ENCODE measurements at places on chromosomes 11 and 22.
A peak's percentile ranks its signal among the peaks of the same experiment; 100 is the strongest.

DNA sequence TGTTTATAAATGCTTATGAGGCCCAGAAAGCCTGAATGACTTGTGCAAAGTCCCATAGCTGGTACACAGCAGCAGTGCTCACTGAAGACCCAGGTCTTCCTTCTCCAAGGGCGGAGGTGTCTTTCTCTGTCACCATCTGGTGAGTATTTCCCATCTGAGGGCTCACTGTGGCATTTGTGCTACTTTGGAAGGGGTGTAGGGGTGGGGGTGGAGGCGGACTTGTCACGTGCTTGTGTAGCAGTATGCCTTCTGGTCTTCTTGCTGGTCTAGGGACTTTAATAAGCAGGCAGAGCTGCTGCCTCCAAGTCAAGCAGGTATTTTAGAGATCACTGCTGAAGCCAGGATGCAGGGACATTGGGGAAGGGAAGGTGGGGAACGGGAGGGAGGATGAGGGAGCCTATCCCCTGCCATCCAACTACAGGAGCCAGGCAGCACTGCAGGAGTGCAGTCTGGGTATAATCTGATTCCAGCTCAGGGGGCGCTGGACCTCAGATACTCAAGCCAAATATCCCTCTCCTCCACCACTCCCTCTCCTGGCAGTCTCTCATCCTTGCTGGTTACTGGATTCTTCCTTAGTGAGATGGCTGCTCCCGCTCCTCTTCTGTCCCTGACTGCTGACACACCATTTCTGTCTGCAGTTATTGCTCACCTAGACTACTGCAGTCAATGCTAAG is 3.4 kb downstream of the ABCC8 start:
- no peak for DNase-seq

GRCh38 chr11:78838417-78838816 is 263.8 kb upstream of the NARS2 start:
- no peak for DNase-seq

DNA sequence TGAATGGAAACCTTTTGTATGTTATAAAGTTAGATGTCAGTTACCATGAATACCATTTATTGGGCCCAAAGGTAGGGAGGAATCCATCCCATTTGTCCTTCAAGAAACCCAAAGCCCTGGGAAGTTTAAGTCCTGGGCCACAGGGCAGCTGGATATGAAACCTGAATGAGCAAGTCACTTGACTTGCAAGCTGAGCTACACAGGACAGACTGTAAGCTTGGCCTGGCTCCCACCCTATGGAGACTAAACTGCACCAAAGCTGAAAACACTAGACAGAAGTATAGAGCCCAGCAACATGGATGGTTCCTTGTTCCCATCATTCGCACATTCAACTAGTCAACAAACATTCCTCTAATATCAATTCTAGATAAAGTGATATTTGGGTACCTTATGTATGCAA is 71.3 kb downstream of the KCNC1 start:
- no peak for DNase-seq

- no peak for DNase-seq
Measured at GRCh38 chr11:129580278-129580677, 204.6 kb downstream of the BARX2 start.

GRCh38 chr11:96096360-96096759 is 172.5 kb upstream of the MTMR2 start:
- no peak for DNase-seq

DNA sequence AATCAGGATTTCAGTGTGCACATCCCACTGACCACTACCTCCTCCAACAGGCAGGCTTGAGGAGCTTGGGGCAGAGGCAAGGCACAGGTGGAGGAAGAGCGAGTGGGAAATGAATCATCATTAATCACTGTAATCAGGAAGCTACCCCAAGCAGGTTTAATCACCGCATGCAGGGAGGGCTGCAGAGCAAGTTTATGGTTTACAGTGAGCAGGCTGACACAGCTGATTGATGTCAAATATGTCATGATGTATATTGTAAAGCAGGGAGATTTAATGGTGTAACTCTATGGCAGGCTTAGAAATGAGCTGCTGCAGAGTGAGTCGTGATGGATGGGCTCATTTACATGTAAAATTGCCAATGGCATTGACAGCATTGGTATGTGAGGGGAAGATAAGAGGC is 441.0 kb downstream of the NTM start:
- DNase-seq: no peak

GRCh38 chr11:56883371-56883987 is 105.2 kb upstream of the OR5AK2 start:
- DNase-seq: no peak

GRCh38 chr11:47603295-47603694 is 9.1 kb upstream of the C1QTNF4 start:
- DNase-seq: no peak

DNA sequence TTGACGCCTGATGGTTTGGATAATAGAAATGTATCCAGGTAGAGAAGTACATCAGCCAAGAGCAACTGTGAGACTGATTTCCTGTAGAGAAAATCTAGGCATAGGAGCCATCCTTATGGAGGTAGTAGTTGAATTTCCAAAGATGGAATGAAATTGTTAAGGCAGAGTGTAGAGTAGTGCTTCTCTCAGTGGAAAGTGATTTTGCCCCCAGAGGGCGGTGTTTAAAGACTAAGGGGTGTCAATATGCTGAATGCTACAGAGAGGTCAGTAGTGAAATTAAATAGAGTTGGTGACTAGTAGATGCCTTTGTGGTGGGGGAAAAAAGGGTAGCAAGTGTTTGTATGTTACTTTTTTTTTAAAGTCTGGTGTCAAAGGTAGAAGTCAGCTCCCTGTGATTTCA is 54.5 kb downstream of the TRIM44 start:
- DNase-seq: no peak

DNA sequence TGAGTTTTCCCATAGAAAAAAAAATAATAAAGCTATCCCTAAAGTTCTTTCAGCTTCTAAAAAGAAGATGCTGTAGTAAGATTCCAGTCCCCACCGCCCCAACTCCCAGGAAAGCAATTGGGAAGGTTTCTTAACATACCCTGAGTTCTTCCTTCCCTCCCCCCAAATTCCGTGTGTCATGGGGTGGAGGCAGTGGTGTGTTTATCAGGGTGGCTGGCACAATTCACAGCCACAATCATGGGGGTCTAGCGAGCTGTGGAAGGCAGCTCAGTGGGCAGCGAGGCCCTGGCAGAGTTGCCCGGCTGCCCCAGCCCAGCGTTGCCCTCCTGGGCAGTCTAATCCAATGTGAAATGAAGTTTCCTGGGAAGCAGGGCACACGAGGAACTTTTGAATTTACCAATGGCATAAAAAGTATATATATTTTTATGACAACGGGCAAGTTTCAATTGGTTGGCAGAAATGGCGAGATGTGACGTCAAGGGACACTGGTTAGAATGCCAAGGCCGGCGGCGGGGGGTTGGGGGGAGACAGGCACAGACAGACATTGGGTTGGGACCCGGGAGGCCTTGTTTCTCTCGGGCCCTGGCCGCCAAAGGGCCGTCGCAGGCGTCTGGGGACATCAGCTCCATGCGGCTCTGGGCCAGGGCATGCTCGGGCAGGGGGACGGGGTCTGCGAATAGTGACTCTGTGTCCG is 80.7 kb upstream of the PPARA start:
- peak; percentile 89 for DNase-seq

- DNase-seq: no peak
Measured at GRCh38 chr11:75792127-75792731, 22.8 kb upstream of the UVRAG start.

GRCh38 chr22:20259327-20259688 is 8.8 kb downstream of the RTN4R start:
- DNase-seq: no peak

GRCh38 chr11:5992604-5993251 is 5.9 kb upstream of the OR52L1 start:
- DNase-seq: no peak

GRCh38 chr22:45562537-45563361 is 60.1 kb downstream of the FBLN1 start:
- DNase-seq: no peak

DNA sequence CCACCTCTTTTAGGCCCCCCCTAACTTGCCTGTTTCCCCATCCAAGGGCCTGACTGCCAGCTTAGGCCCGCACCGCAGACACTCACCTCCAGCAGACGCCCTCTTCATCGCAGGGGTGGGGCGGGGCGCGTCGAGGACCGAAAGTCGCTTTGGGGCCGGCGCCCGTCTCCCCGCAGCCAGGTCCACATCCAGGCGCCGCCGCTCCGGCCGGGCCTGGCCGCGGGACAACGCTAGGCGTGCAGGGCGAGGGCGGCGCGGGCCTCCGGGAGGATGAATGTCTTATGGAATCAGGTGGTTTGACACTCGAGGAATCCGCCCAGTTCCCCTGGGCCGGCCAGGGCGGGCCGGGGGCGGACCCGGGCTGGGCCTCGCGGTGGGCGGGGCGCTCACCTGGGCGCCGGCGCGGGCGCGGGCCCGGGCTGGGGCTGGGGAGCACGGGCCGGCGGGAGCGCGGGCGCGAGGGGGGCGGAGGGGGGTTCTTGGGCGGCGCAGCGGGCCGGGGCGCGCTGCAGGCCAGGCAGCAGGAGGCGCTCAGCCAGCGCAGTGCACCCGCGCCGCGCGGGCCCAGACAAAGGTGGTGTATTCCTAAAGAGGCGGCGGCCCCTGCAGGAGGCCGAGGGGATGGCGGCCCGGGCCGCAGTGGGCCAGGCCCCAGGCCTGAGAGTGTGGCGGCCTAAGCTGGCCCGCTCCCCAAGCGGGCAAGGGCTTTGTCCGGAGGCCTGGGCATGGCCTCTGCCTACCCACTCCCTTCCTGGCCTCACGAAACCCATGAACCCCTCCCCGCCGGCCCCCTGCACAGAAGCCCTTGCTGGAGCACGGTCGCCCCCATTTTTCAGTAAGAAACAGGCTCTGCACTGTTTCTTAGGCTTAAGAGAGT is 177.6 kb downstream of the IGLL1 start:
- peak; percentile 61 for DNase-seq

GRCh38 chr11:118417801-118418200 is 16.4 kb downstream of the ATP5MG start:
- DNase-seq: no peak

DNA sequence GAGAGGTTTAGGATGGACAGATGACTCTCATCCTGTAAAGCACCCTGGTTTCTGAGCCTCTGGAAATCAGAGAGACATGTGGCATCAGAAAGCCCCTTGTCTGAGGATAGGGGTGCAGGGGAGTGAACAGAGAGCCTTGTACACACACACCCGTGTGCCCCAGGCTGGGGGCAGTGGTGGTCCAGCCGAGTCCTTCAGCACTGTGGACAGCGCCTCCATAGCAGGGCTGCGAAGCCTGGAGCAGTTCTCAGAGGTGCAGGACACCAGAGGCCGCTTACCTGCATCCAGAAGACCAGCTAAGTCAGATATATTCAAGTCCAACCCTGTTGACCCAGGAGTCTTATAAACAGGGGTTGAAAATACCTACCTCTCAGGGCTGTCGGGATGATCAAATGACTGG is 11.5 kb upstream of the IGSF9B start:
- no peak for DNase-seq

- DNase-seq: no peak
Measured at GRCh38 chr22:23756891-23757290, 2.7 kb upstream of the VPREB3 start.

- peak; percentile 72 for DNase-seq
Measured at GRCh38 chr22:23237201-23237798, 57.0 kb downstream of the BCR start.

DNA sequence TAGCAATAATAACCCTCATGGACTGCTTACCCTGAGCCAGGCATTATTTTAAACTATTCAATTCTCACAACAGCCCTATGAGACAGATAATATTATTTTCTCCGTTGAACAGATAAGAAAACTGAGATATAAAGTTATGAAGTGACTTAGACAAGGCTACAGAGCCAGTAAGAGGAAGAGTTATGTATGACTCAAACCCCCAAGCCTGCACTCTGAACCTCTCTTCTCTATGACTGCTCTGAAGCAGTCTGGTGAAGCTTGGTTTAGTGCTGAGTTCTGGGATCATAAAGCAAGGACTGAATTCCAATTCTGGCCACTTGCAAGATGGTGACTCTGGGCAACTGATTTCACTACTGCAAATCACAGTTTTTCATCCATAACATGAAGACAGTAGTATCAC is 34.5 kb downstream of the TNKS1BP1 start:
- DNase-seq: no peak

DNA sequence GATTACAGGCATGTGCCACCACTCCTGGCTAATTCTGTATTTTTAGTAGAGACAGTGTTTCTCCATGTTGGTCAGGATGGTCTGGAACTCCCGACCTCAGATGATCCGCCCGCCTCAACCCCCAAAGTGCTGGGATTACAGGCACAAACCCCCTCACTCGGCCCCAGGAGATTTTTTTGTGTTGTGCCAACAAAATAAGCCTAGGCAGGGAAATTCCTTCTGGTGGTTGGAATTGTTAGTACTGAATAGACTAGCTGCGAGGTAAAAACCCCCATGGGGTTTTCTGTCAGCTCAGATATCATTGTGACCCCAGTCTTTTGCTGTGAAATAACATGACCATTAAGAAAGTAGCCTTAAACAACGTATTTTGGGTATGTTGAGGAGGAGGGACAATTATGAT is 144.9 kb downstream of the BCR start:
- no peak for DNase-seq

- DNase-seq: no peak
Measured at GRCh38 chr22:43858156-43858895, 4.0 kb downstream of the SULT4A1 start.

- no peak for DNase-seq
Measured at GRCh38 chr11:1926156-1927025, 6.9 kb downstream of the TNNT3 start.

GRCh38 chr22:32796865-32797573 is 4.5 kb upstream of the TIMP3 start:
- no peak for DNase-seq

DNA sequence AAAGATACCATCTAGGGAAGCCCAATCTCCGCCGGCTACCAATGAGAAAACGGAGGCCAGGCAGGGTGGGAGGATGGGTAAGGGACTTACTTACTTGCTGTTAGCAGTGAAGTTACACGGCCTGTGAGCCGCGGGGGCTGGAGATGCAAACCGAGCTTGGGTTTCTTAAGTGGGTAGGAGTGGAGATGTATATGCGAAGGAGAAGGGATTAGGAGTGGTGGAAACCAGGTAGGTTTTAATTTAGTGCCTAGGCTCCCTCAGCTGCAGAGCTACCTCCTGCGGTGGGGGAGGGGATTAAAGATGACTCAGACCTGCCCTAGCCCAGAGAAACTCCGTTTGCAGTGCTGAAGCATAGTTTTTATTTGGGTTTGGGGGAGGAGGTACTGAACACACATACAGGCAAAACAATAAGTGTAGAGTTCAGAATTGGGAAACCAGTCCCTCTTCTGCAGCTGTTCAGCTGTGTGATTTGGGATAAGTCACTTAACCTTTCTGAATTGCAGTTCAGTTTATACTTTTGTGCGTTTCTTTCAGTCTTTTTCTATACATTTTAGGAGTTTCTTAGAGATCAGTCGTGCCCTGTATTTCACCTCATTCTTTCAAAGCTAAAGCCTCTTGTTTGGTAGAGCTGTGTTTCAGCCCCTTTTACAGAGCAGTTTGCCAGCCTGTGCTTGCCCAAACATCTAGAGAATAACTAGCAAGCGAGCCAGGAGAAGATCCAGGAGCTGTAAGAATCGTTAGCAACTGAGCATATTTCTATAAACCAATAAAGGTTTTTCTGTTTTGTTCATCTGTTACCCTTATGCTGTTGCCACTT is 596 bp upstream of the TNRC6B start:
- DNase-seq: no peak

Measured in NCI-H2107 (cell line).